ENCODE measurements at places on chromosomes 1 and 21.

- DNase-seq: no peak
Measured at GRCh38 chr21:35921471-35921870, 138.9 kb downstream of the SETD4 start.

DNA sequence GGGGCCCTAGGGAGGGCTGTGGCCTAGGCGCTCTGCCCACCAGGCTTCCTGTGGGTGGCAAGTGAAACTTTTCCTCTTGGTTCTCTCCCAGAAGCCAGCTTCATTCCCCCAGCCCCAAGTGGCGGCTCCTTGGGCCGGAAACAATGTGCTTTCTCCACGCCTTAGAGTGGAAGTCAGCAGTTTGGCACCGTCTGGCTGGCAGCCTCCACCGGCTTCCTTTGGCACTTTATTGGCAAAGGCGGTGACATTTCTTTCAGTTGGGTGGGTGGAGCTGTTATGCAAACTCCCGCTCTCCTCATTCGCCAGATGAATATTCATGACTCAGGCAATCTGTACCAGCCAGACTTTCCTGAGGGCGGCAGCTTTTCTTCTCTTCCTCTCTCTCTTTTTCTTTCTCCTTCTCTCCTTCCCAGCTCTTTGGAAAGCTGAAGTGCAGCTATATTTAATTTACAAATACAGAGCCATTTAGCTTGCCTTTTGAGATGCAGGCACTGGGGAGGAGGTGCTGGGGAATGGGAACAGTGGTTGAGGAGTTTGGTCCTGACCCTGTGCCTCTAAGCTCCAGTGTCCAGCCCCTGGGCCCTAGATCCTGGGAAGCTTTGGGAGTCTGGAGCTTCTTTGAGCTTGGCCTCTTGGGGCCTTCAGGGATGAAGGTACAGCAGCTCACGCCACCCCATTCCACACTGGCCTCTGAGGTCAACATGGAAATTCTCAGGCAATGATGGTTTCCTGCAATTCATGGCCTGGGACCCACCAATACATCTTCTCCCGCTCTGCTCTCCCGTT lies 67.8 kb upstream of the POU3F1 start:
- DNase-seq: no peak

- DNase-seq: no peak
Measured at GRCh38 chr1:234958066-234958705, 170.5 kb downstream of the TOMM20 start.

DNA sequence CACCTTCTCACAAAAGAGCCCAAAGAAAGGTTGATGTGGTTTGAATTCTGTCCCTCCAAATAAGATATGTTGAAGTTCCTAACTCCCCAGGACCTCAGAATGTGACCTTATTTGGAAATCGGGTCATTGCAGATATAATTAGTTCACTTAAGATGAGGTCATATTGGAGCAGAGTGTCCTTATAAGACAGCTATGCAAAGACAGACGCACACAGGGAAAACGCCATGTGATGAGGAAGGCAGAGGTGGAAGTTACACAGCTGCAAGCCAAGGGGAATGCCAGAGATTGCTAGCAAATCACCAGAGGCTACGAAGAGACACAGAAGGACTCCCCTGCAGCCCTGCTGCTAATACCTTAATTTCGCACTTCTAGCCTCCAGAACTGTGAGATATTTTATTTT lies 5.2 kb upstream of the ABCB10 start:
- no peak for DNase-seq

GRCh38 chr1:15308135-15308534 lies 61.1 kb downstream of the FHAD1 start:
- DNase-seq: no peak

GRCh38 chr1:16075337-16076030 lies 2.0 kb upstream of the FAM131C start:
- no peak for DNase-seq

GRCh38 chr1:186842547-186842946 lies 13.8 kb downstream of the PLA2G4A start:
- no peak for DNase-seq

DNA sequence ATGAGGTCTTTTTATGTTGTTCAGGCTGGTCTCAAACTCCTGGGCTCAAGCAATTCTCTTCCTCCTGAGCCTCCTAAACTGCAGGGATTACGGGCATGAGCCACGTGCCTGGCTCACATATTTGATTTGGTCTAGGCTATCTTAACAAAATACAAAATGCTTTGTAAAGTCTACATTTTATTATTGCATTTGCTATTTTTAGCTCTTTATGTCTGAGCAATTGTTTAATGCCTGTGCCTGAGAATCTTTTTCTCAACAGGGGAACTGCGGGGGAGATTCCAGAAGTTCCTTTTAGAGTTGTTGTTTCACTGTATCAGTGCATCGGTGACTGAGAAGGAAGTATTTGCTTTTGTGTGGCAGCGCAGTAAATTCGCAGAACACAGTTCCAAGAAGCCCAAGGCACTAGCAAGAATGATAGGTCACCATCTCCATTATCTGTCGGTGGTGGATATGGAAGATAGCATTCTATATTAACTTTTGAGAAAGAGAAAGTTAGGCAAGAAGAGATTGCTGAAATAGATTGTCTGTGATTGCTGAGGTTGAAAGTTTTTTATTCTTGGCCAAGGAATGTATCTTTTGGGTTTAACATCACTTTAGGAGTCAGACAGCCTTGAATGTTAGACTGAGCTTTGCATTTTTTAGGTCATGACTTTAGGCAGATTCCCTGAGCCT lies 167.3 kb downstream of the PDE4B start:
- no peak for DNase-seq

GRCh38 chr1:1004780-1005697 lies 5.1 kb upstream of the HES4 start:
- no peak for DNase-seq

DNA sequence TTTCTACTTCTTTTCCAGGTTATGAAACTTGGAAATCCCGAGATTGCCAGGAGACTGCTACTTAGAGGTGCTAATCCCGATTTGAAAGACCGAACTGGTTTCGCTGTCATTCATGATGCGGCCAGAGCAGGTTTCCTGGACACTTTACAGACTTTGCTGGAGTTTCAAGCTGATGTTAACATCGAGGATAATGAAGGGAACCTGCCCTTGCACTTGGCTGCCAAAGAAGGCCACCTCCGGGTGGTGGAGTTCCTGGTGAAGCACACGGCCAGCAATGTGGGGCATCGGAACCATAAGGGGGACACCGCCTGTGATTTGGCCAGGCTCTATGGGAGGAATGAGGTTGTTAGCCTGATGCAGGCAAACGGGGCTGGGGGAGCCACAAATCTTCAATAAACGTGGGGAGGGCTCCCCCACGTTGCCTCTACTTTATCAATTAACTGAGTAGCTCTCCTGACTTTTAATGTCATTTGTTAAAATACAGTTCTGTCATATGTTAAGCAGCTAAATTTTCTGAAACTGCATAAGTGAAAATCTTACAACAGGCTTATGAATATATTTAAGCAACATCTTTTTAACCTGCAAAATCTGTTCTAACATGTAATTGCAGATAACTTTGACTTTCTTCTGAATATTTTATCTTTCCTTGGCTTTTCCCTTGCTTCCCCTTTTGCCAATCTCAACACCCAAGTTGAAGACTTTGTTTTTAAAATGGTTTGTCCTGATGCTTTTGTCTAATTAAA lies 4.0 kb downstream of the CDKN2C start:
- DNase-seq: no peak

DNA sequence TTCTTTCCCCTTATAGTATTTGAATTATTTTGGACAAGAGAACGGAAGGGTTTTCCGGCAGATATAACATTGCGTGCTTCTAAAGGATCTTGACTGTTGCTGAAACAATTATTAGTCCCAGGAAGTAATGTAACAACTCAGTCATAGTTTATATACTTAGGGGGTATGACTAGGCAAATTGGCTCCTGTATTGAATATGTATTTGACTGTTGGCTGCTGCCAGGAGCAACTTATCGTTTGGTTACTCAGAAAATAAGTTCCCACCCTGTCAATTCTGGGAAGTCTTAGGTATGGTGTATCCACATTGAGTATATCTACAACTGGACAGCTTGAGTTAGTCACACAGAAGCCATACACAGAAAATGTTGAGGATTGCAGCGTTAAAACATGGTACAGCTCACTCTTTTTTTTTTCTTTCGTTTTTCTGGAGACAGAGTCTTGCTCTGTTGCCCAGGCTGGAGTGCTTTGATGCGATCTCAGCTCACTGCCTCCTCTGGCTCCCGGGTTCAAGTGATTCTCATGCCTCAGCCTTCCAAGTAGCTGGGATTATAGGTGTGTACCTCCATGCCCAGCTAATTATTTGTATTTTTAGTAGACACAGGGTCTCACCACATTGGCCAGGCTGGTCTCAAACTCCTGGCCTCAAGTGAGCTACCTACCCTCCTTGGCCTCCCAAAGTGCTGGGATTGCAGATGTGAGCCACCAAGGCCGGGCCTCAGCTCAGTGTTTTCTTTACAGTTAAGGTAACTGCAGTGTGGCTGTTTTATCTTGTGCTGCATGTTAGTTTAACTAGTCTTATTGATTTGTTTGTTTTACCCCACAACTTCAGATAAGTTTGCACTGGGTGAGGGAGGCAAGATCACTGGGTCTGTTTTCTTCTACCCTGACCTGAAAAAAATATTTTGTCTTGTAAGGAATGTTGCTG lies 10.2 kb downstream of the SMAP2 start:
- no peak for DNase-seq

DNA sequence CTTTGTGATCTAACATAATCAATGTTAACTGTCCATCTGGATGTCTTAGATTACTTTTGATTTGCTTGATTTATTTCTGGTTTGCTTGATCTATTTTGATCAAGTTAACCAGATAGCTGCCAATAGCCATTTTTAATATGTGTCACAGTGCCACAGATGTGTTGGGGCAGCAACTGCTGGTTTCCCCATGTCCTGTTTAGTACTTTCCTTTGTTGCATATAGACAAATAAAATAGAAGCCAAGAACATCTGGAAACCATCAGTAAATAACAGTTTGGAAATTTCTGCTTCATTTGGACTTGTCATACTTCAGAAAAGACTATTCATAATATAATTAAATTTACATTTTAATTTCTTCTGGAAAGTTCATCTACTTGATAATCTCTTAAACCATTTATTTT lies 145.6 kb upstream of the C21orf91 start:
- no peak for DNase-seq

DNA sequence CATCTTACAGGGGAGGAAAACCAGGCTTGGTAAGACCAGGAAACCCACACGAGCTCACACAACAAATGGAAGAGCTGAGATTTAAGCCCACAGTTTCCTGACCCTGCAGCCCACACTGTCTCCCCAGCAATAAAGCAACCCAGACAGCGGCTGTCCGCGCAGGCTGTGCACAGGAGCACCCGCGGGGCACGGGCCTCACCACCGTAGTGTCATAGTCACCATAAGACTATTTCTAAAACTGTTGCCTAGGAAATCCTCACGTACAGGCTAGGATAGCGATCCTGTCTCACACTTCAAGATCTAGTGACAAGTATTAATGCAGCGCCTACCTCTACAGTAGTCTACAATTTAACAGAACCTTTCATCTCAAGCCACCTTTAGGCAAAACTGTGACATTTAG lies 54.0 kb upstream of the SYT6 start:
- no peak for DNase-seq

DNA sequence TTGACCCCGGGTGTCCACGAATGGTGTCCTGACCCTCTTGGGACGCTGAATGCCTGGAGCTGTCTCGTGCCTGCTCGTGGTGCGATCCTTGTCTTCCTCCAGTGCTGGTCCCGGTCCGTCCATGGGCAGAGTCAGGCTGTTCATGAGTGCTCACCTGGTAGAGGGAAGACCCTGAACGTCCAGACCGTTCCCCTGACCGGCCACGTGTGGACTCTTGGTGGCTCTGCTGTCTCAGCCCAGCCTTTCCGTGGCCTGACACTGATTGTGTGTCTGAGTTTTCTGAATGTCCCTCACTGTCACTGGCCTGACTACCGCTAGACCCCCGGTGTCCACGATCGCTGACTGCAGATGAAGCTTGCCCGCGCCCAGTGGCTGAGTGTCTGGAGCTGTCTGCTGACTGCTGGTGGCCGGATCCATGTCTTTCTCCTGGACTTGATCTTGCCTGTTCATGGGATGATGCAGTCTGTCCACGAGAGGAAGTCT lies 11.7 kb downstream of the FLG start:
- no peak for DNase-seq

DNA sequence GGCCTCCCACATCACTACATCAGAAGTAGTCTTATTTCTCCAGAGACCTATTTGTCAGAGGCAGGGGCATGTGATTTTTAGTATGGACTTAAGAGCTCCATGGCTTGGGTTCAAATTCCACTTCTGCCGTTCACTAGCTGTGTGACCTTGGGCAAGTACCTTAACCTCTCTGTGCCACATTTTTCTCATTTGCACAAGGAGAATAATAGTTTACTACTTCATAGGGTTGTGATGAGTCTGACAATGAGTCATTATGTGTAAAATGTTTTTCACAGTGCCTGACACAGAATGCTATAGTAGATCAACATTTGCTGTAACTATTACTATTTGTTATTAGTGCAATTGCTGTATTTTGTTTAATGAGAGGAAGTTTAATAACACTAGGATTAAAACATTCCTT lies 200.6 kb downstream of the PRDM2 start:
- no peak for DNase-seq

- DNase-seq: no peak
Measured at GRCh38 chr1:100866041-100866900, 28.4 kb downstream of the EXTL2 start.

- DNase-seq: no peak
Measured at GRCh38 chr1:207918581-207918980, 7.7 kb upstream of the CD34 start.

DNA sequence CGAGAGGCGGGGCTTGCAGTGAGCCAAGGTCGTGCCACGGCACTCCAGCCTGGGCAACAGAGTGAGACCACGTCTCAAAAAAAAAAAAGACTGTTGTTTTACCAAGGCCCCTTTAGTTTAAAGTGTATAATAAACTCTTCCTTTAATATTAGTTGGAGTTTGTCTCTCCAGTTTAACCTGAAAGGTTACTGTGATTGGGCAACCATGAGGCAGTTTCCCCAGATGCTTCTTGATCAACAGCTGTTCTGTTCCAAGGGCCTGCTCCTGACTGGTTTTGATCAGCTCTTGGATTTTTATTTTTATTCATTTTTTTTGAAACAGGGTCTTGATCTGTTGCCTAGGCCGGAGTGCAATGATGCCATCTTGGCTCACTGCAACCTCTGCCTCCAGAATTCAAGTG lies 18.1 kb upstream of the C2CD2 start:
- DNase-seq: no peak

Measured in stimulated activated CD8-positive, alpha-beta memory T cell treated with anti-CD3 and anti-CD28 coated beads, Interleukin-2, amount 100 ng/mL, for 48 hours (primary cell).